ENCODE measurements at places on chromosomes 6 and 20. TPM values are rescaled to one million over a fixed set of nuclear protein-coding genes. Genes with fewer than 3 reads are reported as not detected.
A peak's percentile ranks its signal among the peaks of the same experiment; 100 is the strongest.

The IRF4 gene
- polyA plus RNA-seq, result 0.19 TPM

The CDH4 gene
- polyA plus RNA-seq, result 5.6 TPM

The SIM1 gene
- polyA plus RNA-seq, result 26.5 TPM

The KIF6 gene
- polyA plus RNA-seq, result 2.9 TPM

- DNase-seq, result no peak
Measured at GRCh38 chr6:68134796-68135195, 500.3 kb upstream of the ADGRB3 start.

DNA sequence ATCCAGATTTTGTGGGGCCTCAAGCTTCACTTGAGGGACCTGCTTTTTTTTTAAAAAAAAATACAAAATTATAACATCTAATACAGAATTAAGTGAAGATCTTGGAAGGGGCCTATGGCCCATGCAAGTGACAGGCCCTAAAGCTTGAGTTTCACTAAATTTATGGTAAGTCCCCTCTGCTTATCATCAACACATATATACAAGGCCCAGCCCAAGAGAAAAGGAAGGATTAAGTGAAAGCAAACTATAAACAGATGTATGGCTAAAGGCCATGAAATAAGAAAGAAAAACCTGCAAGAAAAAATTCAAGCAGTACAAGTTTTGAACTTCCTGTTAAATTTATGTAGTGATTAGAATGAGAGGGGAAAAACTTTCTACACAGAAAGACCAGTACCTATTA lies 86.8 kb downstream of the CDC40 start:
- no peak for DNase-seq

DNA sequence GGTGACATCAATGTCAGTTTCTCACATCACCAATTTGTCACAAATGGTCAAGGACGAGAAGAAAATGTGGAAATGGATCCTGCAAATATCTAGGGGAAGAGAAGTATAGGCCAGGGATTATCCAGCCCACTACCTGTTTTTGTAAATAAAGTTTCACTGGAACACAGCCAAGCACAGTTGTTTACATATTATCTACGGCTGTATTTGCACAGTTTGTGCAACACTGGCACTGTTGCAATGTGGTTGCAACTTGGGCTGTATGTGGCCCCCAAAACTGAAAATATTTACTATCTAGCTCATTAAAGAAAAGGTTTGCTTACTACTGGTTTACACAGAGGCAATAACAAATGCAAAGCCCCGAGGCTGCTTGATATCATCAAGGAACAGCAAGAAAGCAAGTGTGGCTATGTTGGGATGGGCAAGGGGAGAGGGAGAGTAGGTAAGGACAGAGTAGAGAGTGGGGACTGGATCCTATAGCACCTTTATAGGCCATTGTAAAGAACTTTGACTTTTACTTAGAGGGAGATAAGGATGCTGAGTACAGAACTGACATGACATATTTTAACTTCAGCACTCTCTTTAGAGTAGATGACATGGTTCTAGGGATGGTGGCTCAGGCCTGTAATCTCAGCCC lies 11.8 kb upstream of the STXBP5 start:
- no peak for DNase-seq

- DNase-seq, result peak; percentile 21
Measured at GRCh38 chr6:104525677-104526322, 333.9 kb downstream of the HACE1 start.

GRCh38 chr6:118705544-118706491 lies 54.4 kb upstream of the CEP85L start:
- DNase-seq, result no peak

DNA sequence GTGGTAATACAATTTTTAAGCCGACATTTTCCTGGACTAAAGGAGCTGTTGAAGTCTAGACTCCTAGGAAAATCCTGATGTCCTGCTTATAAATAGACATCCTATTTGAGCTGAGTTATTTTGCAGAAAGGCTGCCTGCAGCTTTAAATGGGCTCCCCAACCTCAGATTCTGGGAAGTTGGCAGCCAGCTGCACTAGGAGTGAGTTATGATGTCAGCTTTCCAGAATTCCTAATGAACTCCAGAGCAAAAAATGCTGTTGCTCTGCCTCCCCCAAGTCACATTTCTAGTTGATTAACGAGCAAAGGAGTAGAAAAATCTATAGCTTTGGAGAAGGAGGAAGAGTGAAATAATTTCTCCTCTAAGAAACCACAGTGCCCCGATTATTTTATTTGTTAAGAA lies 346.3 kb upstream of the SULF2 start:
- no peak for DNase-seq

Measured in left renal cortex interstitium (tissue), 4 donors.